Stimulated activated naive CD4-positive, alpha-beta T cell treated with Interleukin-2 at 50 U/mL for 16 hours (primary cell): ENCODE measurements at places on chromosomes 1 and 21.

- DNase-seq, result no peak
Observed at GRCh38 chr1:184945029-184945428, 29.3 kb downstream of the NIBAN1 start.

DNA sequence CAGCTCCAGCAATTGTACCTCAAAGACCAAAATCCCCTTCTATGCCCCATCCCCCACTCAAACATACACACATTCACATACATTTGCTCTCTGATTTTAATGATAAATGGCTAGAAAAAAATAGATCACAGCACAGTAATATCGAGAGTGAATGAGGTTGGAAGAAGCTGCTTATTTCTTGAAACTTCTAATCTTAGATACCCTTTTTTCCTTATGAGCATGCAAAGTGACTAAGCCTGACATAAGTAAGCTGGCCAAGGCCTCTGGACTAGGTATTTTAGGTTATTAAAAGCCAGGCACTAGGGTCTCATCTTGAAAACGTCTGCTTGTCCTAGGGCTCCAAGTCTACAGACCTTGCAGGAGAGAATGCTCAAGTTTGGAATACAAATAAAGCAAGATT is 133.6 kb downstream of the TGFBR3 start:
- DNase-seq, result no peak

DNA sequence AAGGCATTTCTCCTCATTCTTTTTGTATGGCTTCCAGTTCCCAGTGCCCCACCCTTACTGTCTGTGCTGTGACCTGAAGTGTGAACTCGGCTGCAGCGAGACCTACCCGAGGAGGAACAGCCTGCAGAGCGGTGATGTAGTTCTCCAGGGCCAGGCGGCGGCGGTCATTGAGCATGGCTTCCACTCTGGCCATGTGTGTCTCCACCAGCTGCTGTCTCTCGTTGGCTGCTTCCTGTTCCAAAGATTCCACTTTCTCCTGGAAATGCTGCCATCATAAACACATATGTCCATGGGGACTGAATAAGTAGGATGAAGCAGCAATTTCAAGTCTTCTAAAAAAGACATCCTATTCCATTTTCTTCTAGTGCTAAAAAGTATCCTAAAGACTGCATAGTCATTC is 195.6 kb downstream of the APP start:
- no peak for DNase-seq

GRCh38 chr1:65404941-65405340 is 15.5 kb upstream of the LEPR start:
- no peak for DNase-seq

DNA sequence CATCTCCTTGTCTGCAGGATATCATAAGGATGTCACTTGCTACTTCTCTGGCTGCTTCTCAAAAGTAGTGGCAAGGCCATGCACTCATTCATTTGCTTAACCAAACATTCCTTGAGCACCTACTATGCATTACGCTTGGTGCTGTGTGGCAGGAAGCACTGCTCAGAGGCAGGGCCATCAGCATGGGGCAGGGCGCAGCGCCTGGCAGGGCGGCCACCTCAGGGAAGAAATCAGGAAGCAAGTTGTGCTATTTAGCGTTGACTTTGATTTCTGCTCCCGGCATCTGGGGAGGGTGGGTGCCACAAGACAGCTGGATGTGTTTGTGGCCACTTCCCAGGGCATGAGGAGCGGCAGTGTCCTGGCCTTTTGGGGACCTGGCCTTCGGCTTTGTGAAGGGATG is 27.9 kb downstream of the PROK1 start:
- no peak for DNase-seq

GRCh38 chr1:82268826-82269225 is 468.1 kb downstream of the ADGRL2 start:
- no peak for DNase-seq

DNA sequence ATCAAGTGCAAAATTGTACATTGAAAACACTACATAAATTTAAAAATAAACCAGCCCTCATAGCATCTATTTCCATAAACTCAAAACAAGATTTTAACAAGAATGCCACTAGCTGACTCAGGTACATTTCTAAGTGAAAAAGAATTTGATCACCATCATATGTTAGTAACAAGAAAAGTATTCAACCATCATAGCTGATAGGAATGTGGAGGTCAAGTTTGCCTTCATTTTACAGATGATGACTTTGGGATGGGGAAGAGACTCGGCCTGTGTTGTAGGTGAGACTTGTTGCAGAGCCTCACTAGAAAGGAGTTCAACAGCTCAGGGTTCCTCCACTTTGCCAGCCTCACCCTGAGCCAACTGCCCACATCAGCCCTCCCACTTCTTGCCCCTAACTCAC is 318.8 kb upstream of the FAM78B start:
- no peak for DNase-seq

DNA sequence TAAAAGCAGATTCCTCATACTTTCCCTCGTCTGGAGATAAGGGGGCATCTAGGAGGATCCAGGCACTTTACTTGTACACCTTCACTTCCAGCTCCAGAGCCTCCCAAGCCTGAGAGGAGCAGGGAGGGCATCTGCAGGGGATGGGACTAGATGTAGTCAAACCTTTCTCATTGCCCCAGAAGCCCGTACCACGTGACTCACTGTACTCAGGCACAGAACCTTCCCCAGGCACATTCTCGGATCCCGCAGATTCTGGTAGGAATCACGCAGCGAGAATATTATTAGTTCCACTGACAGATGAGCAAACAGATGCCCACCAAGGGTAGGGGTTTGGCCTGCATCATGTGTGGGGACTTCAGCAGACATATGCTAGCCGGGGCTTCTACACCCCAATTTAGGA is 25.2 kb upstream of the TNR start:
- DNase-seq, result no peak

GRCh38 chr1:15187175-15188129 is 33.9 kb downstream of the TMEM51 start:
- DNase-seq, result no peak

DNA sequence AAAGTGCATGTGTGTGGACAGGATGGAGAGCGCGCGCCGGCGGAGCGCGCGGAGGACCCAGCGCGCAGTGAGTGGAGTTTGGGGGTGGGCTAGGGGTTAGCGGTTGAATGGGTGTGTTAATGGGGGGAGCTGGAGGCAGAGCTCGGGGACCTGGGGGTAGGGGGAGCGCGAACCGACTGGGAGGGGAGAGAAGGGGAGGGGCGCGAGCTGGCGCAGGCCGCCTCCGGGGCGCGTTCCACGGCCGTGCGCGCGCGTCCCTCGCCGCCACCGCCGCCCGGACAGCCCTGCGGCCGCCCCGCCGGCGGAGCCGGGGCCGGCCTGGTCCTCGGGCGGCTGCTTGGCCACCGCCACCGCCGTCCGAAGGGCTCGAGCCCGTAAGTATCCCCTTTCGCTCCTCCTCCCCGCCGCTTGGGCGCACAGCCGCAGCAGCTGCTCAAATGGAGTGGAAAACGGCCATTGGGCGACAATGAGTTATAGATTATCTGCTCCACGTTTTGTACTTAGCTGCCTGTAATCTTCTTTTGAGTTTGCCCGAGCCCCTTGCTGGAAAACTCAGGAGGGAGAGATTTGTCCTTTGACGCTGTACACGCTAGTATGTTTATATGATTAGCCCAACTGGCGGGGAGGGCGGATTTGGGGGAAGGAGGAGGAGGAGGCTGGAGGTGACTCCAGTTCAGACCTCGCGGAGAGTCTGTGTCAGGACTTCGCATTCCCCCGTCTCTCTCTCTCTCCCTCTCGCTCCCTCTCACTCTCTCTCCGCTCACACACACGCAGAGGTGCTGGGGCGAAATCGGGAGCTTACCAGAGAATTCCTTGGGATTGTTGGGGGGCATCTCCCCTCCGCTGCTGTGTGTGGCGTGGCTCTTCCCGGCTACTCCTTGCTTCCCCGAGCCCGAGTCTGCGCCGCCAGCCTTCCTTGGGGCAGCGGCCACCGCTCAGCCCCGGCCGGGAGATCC is at the start of gene ADGRL2:
Gene ADGRL2, plus strand, starts transcription at position 240 of the 956 bp plus-strand sequence. CDS start 36,051 bp downstream, outside the sequence.
- DNase-seq, result no peak

DNA sequence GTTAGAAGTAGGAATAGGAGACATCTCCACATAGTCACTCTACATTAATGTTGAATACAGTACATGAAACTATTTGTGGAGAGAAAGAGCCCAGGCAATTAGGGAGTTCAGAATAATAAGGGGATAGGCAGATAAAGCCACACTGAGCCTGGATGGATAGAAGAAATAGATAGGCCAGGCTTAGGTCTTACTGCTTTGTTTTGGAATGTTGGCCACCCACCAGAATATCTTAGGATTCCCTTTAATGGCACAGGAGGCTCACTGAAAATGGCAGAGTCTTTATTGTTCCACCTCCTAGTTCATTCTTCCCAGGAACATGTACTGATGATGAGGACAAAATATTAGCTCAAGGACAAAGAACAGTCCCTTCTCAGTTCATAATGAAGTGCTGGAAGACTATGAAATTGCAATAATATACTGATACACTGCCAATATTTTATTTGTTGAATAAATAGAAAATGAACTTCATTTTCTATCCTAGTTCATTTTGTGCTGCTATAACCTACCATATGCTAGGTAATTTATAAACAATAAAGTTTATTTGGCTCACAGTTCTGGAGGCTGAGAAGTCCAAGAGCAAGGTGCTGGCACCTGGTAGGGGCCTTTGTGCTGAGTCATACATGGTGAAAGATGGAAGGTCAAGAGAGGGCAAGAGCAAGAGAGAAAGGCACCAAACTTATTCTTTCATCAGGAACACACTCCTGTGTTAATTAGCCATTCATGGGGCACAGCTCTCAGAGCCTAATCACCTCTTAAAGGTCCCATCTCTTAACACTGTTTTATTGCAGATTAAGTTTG is 87.3 kb downstream of the TBX15 start:
- DNase-seq, result no peak

GRCh38 chr1:225865514-225865913 is 16.7 kb downstream of the TMEM63A start:
- no peak for DNase-seq

GRCh38 chr1:151994956-151995355 is 1.3 kb upstream of the S100A10 start:
- no peak for DNase-seq

DNA sequence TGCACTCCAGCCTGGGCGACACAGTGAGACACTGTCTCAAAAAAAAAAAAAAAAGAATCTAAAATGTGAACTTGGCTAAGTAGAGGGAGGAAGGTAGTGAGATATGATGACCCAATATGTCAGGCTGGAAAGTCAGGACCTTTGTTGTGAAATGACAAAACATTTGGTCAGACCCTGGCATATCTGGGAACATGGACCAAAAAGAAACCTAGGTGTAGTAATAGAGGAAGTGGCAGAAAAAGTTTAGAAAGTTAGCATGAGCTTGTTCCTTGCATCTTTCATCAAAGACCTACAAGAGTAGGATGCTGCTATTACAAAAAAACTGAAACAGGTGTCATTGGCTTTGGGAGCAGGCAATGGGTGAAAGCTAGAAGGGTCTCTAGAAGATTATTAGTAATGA is 7.3 kb upstream of the S100A3 start:
- no peak for DNase-seq

GRCh38 chr1:45887156-45887842 is 83.9 kb downstream of the MAST2 start:
- no peak for DNase-seq

DNA sequence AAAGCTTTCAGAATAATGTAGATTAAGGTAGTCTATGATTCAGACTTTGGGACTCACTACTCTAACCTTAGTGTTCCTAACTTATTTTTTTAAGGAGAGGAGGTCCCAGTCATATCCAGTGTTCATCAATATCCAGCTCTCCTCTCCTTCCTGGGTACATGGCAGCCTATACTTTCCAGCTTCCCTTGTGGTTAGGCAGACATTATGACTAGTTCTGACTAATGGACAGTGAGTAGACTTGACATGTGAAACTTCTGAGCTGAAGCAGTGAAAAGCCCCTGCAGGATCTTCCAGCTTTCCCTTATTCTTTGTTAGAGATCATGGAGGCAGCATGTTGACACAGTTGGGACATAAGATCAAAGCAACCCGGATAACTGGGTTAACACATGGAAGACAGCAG is 144.2 kb downstream of the PTPRU start:
- DNase-seq, result no peak

- no peak for DNase-seq
Observed at GRCh38 chr1:115320377-115320776, 17.7 kb downstream of the NGF start.

GRCh38 chr1:97820470-97821188 is 100.2 kb downstream of the DPYD start:
- DNase-seq, result no peak

DNA sequence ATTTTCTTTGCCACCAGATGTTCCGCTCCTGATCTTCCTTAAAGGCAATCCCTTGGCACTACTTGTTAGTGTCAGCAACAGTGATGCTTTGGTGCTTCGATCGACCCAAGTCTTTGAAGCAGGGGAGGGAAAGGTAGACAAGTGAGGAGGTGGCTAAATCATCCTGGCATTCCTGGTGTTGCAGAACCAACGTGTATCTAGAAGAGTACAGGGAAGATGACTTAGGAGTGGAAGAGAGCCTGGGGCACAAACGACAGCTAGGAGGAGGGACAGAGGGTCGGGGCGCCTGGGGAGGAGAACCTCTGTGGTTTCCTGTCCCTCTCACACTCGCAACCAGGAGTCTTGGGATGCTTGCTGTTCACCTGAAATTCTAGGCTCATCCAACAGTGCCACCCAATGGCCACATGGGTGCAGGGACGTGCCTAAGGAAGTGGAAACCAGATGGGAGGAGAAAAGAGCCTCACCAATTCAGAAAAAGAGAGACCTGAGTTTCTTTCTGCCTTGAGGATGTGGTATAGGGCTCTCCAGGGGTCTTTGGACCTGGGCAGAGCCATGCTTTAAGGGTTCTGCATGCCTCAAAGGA is 9.5 kb upstream of the KCNA2 start:
- peak; percentile 19 for DNase-seq

DNA sequence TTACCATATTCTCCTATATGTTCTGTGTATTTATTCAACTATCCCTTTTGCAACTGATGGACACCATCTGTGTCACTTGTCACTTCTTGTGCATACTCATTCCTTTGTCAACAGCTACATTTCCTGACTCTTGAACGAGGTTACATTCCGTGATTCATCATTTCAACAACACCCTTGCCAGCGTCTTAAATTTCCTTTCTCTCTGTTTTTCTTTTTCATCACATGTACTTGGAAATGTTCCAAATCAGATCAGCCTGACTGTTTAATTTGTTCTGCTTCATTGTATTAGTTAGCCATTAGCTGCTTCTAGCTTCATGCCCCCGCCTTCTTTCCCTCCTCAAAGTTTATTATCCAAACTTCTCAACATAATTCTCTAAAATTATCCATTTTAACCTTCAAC is 173.0 kb downstream of the ADGRL4 start:
- no peak for DNase-seq

- DNase-seq, result no peak
Observed at GRCh38 chr1:208129060-208129459, 115.1 kb downstream of the PLXNA2 start.

- DNase-seq, result no peak
Observed at GRCh38 chr1:59828160-59828559, 13.4 kb downstream of the HOOK1 start.

- no peak for DNase-seq
Observed at GRCh38 chr1:53197291-53198200, 922 bp downstream of the CPT2 start.

GRCh38 chr1:170156594-170156993 is 10.8 kb downstream of the NTMT2 start:
- no peak for DNase-seq

GRCh38 chr21:39144191-39144590 is 39.1 kb downstream of the PSMG1 start:
- no peak for DNase-seq

- DNase-seq, result no peak
Observed at GRCh38 chr1:70487910-70488665, 77.0 kb downstream of the CTH start.

GRCh38 chr1:177346790-177347359 is 176.1 kb downstream of the BRINP2 start:
- no peak for DNase-seq
